Fibroblast of mammary gland (primary cell): ENCODE measurements at places on chromosomes 12 and 14.
A peak's percentile ranks its signal among the peaks of the same experiment; 100 is the strongest.

- DNase-seq, result no peak
These were observed 505.5 kb downstream of the NPAS3 start for GRCh38 chr14:33444136-33444535.

DNA sequence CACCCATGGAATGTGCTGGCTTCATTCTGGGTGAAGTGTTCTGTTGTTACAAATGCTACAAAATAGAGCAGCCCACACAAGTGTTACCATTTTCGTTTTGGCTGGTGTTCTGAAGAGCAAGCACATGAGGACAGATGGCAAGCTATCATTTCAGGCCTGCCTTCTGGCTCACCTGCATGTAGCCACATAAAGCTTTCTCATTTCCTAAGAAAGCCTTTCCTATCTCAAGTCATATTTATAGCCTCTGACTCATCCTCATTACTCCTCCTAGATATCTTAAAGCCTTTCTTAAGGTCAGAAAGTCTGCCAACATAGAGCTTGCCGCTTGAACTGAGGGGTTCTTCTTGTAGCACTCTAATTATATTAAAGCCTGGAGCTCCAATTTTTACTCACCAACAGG is 89.0 kb downstream of the PTPRR start:
- DNase-seq, result peak; percentile 56

GRCh38 chr12:27436029-27436428 is 10.5 kb upstream of the SMCO2 start:
- DNase-seq, result no peak

DNA sequence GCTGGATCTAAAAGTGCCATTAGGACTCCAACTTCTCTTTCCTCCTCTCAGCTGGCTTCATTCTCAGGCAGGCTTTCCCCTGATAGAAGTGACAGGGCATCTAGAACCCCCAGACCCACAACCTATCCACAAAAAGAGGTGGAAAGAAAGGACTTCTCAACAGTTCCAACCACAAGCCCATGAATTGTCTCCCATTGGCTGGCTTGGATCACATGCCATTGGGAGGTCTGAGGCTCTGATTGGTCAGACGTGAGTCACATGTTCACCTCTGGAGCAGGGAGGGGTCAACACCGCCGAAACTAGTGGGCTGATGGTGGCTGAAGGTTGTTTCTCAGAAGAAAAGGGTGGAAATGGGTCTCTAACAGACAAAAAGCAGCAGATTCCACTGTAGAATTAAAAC is 47.2 kb downstream of the DRAM1 start:
- DNase-seq, result peak; percentile 72

- no peak for DNase-seq
These were observed 352.9 kb upstream of the RGS6 start for GRCh38 chr14:71579331-71579730.

DNA sequence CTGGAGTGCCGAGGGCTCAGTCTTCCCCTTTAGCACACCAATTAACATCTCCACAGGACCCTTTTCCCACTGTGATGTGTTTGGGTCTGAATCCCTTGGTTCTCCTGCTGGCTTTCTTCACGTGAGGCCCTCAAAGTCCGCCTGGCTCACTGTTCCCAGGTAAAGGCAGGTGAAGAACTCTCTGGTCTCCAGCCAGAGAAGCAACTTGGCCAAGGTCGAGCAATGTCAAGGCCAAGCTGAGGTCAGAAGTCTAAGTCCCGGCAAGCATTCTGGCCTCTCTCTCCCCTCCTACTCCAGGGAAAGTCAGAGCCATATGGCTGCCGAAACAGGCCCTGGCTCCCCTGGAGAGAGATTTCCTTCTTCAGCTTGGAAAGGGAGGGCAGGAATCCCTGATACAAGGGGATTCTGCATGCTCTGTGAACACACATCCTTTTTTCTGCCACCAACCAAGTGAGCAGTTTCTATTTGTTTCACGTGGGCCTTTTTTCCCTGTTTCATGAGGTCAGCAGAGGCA is 61.4 kb upstream of the ESRRB start:
- DNase-seq, result no peak

GRCh38 chr12:90013409-90013808 is 304.8 kb upstream of the ATP2B1 start:
- peak; percentile 37 for DNase-seq
